RPMI7951 (cell line): ENCODE measurements at places on chromosomes 4 and X. TPM values are rescaled to one million over a fixed set of nuclear protein-coding genes. Genes with fewer than 3 reads are reported as not detected.

The REELD1 gene
- total RNA-seq = not detected in 2 replicates

The FAM114A1 gene
- 150 and 162 TPM in 2 replicates for total RNA-seq

The JAKMIP1 gene
- total RNA-seq = not detected in 2 replicates

The FDCSP gene
- not detected in 2 replicates for total RNA-seq

The PTTG2 gene
- total RNA-seq = not detected in 2 replicates

The KCND1 gene
- 0.59 and 1.4 TPM in 2 replicates for total RNA-seq

The SPANXN4 gene
- not detected in 2 replicates for total RNA-seq

The NUDT11 gene
- total RNA-seq = 10.0 and 10.2 TPM in 2 replicates

The PASD1 gene
- not detected in 2 replicates for total RNA-seq

The PRR32 gene
- not detected in 2 replicates for total RNA-seq

The GABRB1 gene
- not detected in 2 replicates for total RNA-seq

The SYNPO2 gene
- 1.6 and 1.8 TPM in 2 replicates for total RNA-seq

The PRDM5 gene
- total RNA-seq = 10.8 and 11.4 TPM in 2 replicates

The ABLIM2 gene
- under 0.01 and 0.29 TPM in 2 replicates for total RNA-seq

The FOXP3 gene
- not detected in 2 replicates for total RNA-seq

The TCEAL9 gene
- total RNA-seq = 105 and 114 TPM in 2 replicates

The FAM9A gene
- not detected in 2 replicates for total RNA-seq

The ABCG2 gene
- 2.3 and 3.3 TPM in 2 replicates for total RNA-seq

The SSX1 gene
- 0.49 and 2.0 TPM in 2 replicates for total RNA-seq

The PHKA1 gene
- total RNA-seq = 1.6 and 1.7 TPM in 2 replicates

The PABPC1L2A gene
- total RNA-seq = not detected in 2 replicates

The TSR2 gene
- 23.1 and 26.1 TPM in 2 replicates for total RNA-seq

The KIAA1210 gene
- total RNA-seq = not detected in 2 replicates

The DSPP gene
- total RNA-seq = not detected in 2 replicates

The FGG gene
- not detected in 2 replicates for total RNA-seq

The MAPK10 gene
- total RNA-seq = 14.5 and 15.0 TPM in 2 replicates

The TEX13C gene
- total RNA-seq = under 0.01 TPM in 1 of 2 replicates, not detected in the other

The CENPVL1 gene
- not detected in 2 replicates for total RNA-seq

The GAGE2A gene
- 1.3 TPM in 1 of 2 replicates, not detected in the other for total RNA-seq

The CXorf38 gene
- total RNA-seq = 18.9 and 25.5 TPM in 2 replicates

The GAR1 gene
- total RNA-seq = 6.7 and 7.8 TPM in 2 replicates
